Nasal cavity respiratory epithelium epithelial cell of viscerocranial mucosa (primary cell): ENCODE measurements at places on chromosomes 4 and X. TPM values are rescaled to one million over a fixed set of nuclear protein-coding genes. Genes with fewer than 3 reads are reported as not detected.

Gene RAB9B
- total RNA-seq: 0.07 TPM in 1 of 2 replicates, not detected in the other

Gene SPP1
- total RNA-seq: not detected in 2 replicates

Gene GIMD1
- not detected in 2 replicates for total RNA-seq

Gene AFM
- total RNA-seq: not detected in 2 replicates

Gene BEX5
- total RNA-seq: 0.14 and 1.7 TPM in 2 replicates

Gene KIAA1210
- total RNA-seq: not detected in 2 replicates

Gene CHRNA9
- total RNA-seq: under 0.01 and 0.14 TPM in 2 replicates

Gene NAP1L5
- total RNA-seq: 0.34 and 1.7 TPM in 2 replicates

Gene FAM53A
- 1.1 and 1.4 TPM in 2 replicates for total RNA-seq

Gene WDR17
- under 0.01 and 3.5 TPM in 2 replicates for total RNA-seq

Gene UGT2B10
- total RNA-seq: not detected in 2 replicates

Gene NPY1R
- total RNA-seq: under 0.01 TPM in 2 replicates

Gene BEND4
- total RNA-seq: not detected in 2 replicates

Gene UGT8
- total RNA-seq: 0.34 and 0.57 TPM in 2 replicates

Gene SLC25A6
- total RNA-seq: 211 and 314 TPM in 2 replicates
